ENCODE measurements at places on chromosomes 6 and 20. TPM values are rescaled to one million over a fixed set of nuclear protein-coding genes. Genes with fewer than 3 reads are reported as not detected.
A peak's percentile ranks its signal among the peaks of the same experiment; 100 is the strongest.

DNA sequence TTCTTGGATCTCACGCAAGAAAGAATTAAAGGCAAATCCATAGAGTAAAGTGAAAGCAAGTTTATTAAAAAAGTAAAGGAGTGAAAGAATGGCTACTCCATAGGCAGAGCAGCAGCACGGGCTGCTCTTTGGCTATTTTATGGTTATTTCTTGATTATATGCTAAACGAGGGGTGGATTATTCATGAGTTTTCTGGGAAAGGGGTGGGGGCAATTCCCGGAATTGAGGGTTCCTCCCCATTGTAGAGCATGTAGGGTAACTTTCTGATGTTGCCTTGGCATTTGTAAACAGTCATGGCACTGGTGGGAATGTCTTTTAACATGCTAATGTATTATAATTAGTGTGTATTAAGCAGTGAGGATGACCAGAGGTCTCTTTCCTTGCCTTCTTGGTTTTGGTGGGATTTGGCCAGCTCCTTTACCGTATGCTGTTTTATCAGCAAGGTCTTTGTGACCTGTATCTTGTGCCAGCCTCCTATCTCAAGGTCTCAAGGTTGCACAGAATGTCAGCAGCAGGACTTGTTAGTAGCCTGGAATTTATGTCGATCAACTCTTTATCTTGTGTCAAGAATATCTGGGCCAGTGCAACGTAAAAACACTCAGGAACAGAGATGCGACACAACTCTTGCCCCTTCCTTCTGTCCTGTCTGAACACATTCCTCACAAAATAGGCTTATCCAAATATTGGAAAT is 931.4 kb downstream of the QKI start:
- H3K27me3 ChIP-seq: no peaks in the 10 kb centered on the region
- peak overlapping the region; percentile 64 for H3K27ac ChIP-seq
- no peak overlapping the region for H3K4me3 ChIP-seq
- H3K4me1 ChIP-seq: no peaks in the 10 kb centered on the region
- DNase-seq: no peak

F13A1 gene
- total RNA-seq: 117 TPM

- no peaks in the 10 kb centered on the region for H3K4me1 ChIP-seq
- no peaks in the 10 kb centered on the region for H3K36me3 ChIP-seq
- no peaks in the 10 kb centered on the region for H3K27me3 ChIP-seq
- no peak for DNase-seq
These were observed 616.4 kb upstream of the ARID1B start for GRCh38 chr6:156160795-156161165.

RBM38 gene
- 14.4 TPM for total RNA-seq

GRCh38 chr20:25368976-25369375 is 21.7 kb downstream of the ABHD12 start:
- peaks cover 12% of the 10 kb centered on the region for H3K4me1 ChIP-seq
- no peak for DNase-seq
- H3K36me3 ChIP-seq: no peaks in the 10 kb centered on the region
- no peaks in the 10 kb centered on the region for H3K27me3 ChIP-seq
- no peak overlapping the region for H3K4me3 ChIP-seq

GRCh38 chr6:89703292-89703691 is 64.7 kb upstream of the LYRM2 start:
- no peaks in the 10 kb centered on the region for H3K36me3 ChIP-seq
- no peaks in the 10 kb centered on the region for H3K4me1 ChIP-seq
- H3K27me3 ChIP-seq: no peaks in the 10 kb centered on the region
- no peak overlapping the region for H3K27ac ChIP-seq

- H3K27me3 ChIP-seq: no peaks in the 10 kb centered on the region
- no peak overlapping the region for H3K27ac ChIP-seq
- H3K36me3 ChIP-seq: no peaks in the 10 kb centered on the region
- no peaks in the 10 kb centered on the region for H3K4me1 ChIP-seq
- H3K4me3 ChIP-seq: no peak overlapping the region
These were observed 24.5 kb downstream of the DHX35 start for GRCh38 chr20:38986663-38987062.

- no peaks in the 10 kb centered on the region for H3K27me3 ChIP-seq
- no peaks in the 10 kb centered on the region for H3K4me1 ChIP-seq
- H3K4me3 ChIP-seq: no peak overlapping the region
- peaks cover 18% of the 10 kb centered on the region for H3K36me3 ChIP-seq
- no peak overlapping the region for H3K27ac ChIP-seq
- DNase-seq: no peak
These were observed 26.3 kb downstream of the RALGAPB start for GRCh38 chr20:38498909-38499308.

EIF6 gene
- 85.7 TPM for total RNA-seq

SCUBE3 gene
- total RNA-seq: 0.59 TPM

DNA sequence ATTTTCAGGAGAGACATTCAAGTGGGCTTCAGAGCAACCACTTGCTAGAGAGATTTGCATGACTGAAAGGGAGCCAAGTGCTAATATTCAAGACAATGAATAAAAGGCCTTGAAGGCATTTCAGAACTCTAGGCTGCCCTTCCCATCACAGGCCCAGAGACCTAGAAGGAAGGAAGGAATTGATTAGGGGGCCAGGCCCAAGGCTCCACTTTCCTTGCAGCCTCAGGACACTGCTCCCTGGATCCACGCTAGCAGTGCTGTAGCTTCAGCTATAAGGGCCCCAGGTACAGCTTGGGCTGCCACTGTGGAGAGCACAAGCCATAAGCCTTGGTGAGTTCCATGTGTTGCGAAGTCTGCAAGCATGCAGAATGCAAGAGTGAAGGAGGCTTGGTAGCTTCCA is 731.9 kb upstream of the FLRT3 start:
- no peaks in the 10 kb centered on the region for H3K4me1 ChIP-seq
- no peak overlapping the region for H3K27ac ChIP-seq
- no peaks in the 10 kb centered on the region for H3K36me3 ChIP-seq
- no peaks in the 10 kb centered on the region for H3K27me3 ChIP-seq

BMP7 gene
- total RNA-seq: 14.2 TPM

DNA sequence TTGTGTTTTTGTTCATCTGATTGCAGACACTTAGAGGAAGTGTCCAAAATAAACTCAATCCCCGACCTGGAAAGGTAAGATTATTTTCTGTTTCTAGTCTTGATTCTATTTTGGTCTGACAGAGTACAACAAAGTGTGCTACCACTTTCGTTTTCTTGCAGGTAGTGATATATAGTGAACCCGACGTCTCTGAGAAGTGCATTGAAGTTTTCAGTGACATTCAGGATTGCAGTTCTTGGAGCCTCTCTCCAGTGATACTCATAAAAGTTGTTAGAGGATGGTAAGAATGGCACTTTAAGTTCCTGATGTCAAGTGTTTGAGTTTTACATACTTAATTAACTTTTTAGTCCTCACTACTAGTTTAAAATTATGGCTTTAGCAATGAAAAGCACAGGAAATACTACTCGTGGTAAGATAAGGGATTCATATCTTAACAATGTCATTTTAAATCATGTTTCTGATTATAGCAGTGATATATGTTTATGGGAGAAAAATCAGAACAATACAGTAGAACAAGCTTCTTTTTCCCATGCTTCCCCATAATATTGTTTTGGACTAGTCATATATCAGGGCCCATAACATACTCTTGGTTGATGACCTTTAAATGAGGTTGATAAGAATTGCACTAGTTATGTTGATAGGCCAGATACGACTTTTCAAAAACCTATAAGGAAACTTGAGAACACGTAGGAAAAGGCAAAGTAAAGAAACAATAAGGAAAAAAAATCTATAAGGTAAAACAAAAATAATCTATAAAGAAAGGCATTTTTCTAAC is 104.0 kb downstream of the RTN4IP1 start:
- no peak overlapping the region for H3K27ac ChIP-seq
- H3K4me1 ChIP-seq: no peaks in the 10 kb centered on the region
- DNase-seq: no peak
- no peaks in the 10 kb centered on the region for H3K36me3 ChIP-seq

DNA sequence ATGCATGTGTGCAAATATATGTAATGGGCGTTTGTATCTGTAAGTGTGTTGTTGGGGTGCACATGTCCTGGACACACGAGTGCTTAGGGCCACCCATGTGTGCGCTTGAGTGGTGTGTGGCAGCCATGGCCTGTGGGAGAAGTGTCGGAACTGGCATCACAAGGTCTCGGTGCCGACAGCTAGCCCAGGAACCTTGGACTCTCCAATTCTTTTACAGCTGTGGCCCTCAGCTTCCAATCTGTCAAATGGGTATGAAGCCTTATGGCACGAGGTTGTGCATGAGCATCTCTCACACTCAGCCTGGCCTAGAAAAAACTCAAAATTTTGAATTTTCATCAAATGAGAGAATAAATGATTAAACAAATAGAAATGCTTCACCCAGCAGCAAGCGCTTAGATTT is 42.0 kb downstream of the SPDEF start:
- no peaks in the 10 kb centered on the region for H3K36me3 ChIP-seq
- DNase-seq: no peak
- no peak overlapping the region for H3K27ac ChIP-seq
- peaks cover 10% of the 10 kb centered on the region for H3K4me1 ChIP-seq
- H3K27me3 ChIP-seq: peaks cover 23% of the 10 kb centered on the region

DNA sequence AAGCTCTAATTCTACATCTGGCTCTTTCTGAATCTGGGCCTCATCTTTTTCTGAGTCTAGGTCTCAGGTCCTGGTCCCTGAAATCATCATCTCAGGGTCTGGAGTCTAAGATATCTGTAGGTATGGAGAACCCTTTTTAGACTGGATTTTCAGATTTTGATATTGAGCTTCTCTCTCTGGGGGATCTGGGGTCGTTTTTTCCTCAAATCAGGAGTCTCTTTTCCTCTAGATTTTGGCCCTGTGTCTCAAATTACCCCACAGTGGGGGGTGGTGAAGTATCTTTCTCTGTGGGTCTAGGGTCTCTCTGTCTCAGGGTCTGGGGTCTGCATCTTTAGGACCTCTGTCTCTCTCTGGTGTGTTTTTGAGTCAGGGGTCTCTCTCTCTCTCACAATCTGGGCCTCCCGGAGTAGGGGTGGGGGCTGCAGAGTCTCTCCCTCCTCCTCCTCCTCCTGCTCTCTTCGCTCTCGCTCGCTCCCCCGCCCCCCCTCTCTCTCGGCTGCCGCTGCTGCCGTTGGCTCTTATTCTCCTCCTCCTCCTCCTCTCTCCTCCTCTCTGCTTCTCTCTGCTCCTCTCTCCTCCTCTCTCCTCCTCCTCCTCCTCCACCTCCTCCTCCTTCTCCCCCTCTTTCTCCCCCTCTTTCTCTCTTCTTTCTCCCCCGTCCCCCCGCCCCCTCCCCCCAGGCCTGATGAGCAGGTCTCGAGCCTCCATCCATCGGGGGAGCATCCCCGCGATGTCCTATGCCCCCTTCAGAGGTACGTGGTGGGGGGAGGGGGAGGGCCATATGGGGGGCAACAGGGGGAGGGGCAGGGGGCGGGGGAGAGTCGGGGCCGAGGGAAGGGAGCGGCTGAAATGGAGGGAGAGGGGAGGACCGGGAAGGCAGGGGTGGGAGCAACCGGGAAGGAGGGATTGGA is at the start of gene SYNGAP1:
Gene SYNGAP1 (plus strand): TSS at position 486 of the 911 bp plus-strand sequence. CDS start 200 bp downstream, at position 686.
- H3K27me3 ChIP-seq: no peaks in the 10 kb centered on the region
- peaks cover 2% of the 10 kb centered on the region for H3K36me3 ChIP-seq
- DNase-seq: peak; percentile 65
- H3K4me1 ChIP-seq: peaks cover 32% of the 10 kb centered on the region

SLC22A2 gene
- not detected for total RNA-seq

SFTA2 gene
- total RNA-seq: not detected

All from tibial nerve (tissue), 4 donors.